Endothelial cell of umbilical vein (primary cell): ENCODE measurements at places on chromosomes 1 and 21. TPM values are rescaled to one million over a fixed set of nuclear protein-coding genes. Genes with fewer than 3 reads are reported as not detected.

DNA sequence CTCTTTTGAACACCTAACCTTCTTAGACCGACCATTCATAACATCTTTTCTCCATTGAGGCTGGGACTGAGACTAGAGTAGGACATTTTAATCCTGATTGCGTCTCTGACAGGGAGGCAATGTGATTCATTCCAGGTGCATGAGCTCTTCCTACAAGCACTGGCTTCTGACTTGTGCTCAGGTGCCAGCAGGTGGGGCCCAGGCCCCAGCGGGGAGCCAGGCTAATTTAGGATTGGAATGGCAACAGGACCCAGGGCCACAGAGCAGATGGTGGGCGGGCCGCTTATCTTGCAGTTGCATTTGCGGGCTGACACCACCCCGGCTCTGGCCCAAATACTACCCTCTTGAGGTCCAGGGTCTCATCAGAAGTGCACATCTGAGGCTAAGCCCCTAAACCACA is 4.1 kb downstream of the GPA33 start:
- no peak for DNase-seq
- H3K27me3 ChIP-seq, result no peaks in the 10 kb centered on the region
- no peak overlapping the region for H3K4me3 ChIP-seq
- H3K36me3 ChIP-seq, result no peaks in the 10 kb centered on the region

DNA sequence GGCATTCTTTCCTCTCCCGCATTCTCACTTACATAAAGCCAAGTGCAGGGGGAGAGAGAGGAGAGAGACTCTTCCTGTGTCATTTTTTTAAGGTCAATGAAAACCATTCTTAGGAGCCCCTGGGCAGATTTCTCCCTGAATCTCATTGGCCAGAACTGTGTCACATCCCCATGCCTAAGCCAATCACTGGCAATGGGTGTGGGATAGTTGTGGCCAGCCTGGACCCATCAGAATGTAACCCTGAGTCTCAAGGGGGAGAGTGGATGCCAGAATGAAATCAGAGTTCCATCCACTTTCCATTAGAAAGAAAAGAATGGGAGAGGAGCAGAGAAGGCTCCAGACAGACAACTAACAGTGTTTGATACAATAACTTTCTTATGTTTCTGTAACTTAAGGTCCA is 31.2 kb upstream of the COQ8A start:
- H3K4me3 ChIP-seq, result no peak overlapping the region
- H3K4me1 ChIP-seq, result no peaks in the 10 kb centered on the region
- no peak for DNase-seq
- H3K27me3 ChIP-seq, result no peaks in the 10 kb centered on the region
- H3K27ac ChIP-seq, result no peak overlapping the region

- H3K27me3 ChIP-seq, result no peaks in the 10 kb centered on the region
- no peak overlapping the region for H3K27ac ChIP-seq
- no peak overlapping the region for H3K4me3 ChIP-seq
- no peaks in the 10 kb centered on the region for H3K36me3 ChIP-seq
- H3K4me1 ChIP-seq, result peaks cover 17% of the 10 kb centered on the region
- DNase-seq, result no peak
Measured at GRCh38 chr21:46517361-46517760, 58.7 kb downstream of the DIP2A start.

- no peak for DNase-seq
- H3K27ac ChIP-seq, result no peak overlapping the region
- no peaks in the 10 kb centered on the region for H3K4me1 ChIP-seq
Measured at GRCh38 chr1:55833529-55834091, 618.4 kb upstream of the USP24 start.

GRCh38 chr1:223803211-223803610 is 42.5 kb downstream of the TP53BP2 start:
- no peak overlapping the region for H3K4me3 ChIP-seq
- H3K4me1 ChIP-seq, result peaks cover 4% of the 10 kb centered on the region
- no peak overlapping the region for H3K27ac ChIP-seq
- DNase-seq, result no peak
- peaks cover 23% of the 10 kb centered on the region for H3K36me3 ChIP-seq
- no peaks in the 10 kb centered on the region for H3K27me3 ChIP-seq

- no peaks in the 10 kb centered on the region for H3K4me1 ChIP-seq
- DNase-seq, result no peak
- no peaks in the 10 kb centered on the region for H3K36me3 ChIP-seq
- no peak overlapping the region for H3K4me3 ChIP-seq
Measured at GRCh38 chr1:232184561-232185530, 445.1 kb downstream of the SIPA1L2 start.

Gene PKNOX1
- 16.6 and 19.3 TPM in 2 replicates for total RNA-seq

Gene TINAGL1
- 298 and 312 TPM in 2 replicates for total RNA-seq
